B cell (primary cell): ENCODE measurements at places on chromosomes 13 and 19.

DNA sequence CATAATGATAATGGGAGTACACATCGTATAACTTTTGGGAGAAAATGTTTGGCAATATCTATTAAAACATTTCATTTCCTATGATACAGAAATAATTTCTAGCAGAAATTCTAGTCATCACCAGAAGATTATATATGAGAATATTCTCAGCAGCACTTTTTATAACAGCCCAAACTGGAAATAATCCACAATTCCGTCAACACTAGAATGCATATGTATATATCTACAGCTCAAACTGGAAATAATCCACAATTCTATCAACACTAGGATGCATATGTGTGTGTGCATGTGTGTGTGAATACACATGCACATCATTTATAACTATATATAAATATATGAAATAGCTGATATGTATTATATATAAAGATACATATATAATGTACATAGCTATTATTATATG, 408.0 kb upstream of the KLHL1 start:
- DNase-seq: no peak

- DNase-seq: peak; percentile 87
These were observed 34.4 kb upstream of the NANOS3 start for GRCh38 chr19:13842291-13843103.

GRCh38 chr13:41577436-41577835, 120.1 kb downstream of the RGCC start:
- no peak for DNase-seq

- no peak for DNase-seq
These were observed 15.9 kb downstream of the HNRNPM start for GRCh38 chr19:8460516-8461298.

DNA sequence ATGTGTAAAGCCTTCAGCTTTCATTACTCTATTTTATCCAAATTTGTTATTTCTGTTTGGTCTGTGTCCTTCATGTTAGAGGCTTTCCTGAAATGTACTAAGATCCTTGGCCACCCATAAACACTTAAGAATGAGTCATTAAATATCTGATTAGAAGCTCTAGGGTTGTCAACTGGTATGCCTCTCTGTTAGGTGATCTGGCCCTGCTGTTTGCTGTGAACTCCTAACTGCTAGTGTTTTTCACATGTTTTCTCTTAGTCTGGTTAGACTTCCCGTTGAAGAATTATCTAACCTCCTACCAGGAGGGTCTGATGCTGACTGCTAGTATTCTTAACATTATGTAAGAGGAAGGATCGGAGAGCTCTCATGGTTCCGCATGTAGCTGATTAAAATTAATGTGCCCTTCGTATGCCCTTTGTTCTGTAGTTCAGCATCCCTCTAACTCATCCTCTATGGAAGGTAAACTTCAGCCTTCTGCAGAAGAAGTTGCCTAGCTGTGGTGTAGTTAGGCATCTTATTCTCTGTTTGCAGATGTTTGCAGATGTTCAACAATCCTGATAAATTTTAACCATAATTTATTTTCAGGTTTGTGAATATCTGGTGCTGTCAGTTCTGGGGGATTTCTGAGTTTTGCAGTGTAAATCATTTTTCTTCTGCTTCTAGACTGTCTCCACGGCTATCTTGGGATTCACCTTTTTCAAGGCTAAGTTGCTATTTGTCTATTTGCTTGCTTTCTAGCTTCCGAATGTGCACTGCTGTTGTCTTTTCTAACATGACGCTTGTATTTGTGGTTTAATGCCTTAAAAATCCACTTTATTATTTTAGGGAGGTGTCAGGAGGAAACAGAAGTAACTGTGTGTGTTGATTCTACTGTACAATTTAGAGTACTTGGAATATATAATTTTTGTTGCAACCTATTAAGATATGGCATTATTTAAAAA, 207.2 kb upstream of the SPRY2 start:
- no peak for DNase-seq
